ENCODE measurements at places on chromosomes 5 and 9. TPM values are rescaled to one million over a fixed set of nuclear protein-coding genes. Genes with fewer than 3 reads are reported as not detected.

- no peak for DNase-seq
Observed at GRCh38 chr9:22088053-22088716, 79.1 kb upstream of the CDKN2B start.

Gene GPR150
- total RNA-seq = 1.1 TPM

DNA sequence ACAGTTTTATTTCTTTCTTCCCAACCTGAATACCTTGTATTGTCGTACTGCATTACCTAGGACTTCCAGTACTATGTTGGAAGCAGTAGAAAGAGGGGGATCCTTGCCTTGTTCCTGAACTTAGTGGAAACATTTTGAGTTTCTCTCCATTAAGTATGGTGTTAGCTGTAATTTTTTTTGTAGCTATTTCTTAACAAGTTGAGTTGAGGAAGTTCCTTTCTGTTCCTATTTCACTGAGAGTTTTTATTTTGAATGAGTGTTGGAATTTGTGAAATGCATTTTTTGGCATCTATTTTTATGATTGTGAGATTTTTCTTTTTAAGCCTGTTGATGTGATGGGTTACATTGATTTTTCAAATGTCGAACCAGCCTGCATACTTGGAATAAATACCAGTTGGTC lies 49.0 kb downstream of the FSD1L start:
- no peak for DNase-seq

Gene TERT
- 2.5 TPM for total RNA-seq

- no peak for DNase-seq
Observed at GRCh38 chr9:91006046-91006445, 204.4 kb downstream of the SYK start.

DNA sequence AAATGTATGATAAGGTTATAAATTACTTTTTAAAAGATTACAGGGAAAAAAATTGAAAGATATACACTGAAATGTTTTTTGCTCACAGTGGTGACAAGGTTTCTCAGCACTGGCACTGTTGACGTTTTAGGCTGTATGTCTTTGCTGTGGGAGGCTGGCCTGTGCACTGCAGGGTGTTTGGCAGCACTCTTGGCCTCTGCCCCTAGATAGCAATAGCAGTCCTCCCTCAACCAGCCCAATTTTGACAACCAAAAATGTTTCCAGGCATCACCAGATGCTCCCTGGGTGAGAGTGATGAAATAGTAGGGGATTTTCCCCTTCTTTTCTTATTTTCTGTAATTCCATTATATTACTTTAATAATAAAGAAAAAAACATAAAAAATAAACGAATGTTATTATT lies 3.3 kb downstream of the CD274 start:
- peak; percentile 51 for DNase-seq
